Lung microvascular endothelial cell (primary cell): ENCODE measurements at places on chromosomes 13 and 19.
A peak's percentile ranks its signal among the peaks of the same experiment; 100 is the strongest.

GRCh38 chr13:112731667-112732616, 42.1 kb downstream of the ATP11A start:
- DNase-seq = no peak

- no peak for DNase-seq
Observed at GRCh38 chr13:94322925-94323763, 156.3 kb downstream of the DCT start.

GRCh38 chr19:6216996-6217751, 62.6 kb downstream of the MLLT1 start:
- no peak for DNase-seq

DNA sequence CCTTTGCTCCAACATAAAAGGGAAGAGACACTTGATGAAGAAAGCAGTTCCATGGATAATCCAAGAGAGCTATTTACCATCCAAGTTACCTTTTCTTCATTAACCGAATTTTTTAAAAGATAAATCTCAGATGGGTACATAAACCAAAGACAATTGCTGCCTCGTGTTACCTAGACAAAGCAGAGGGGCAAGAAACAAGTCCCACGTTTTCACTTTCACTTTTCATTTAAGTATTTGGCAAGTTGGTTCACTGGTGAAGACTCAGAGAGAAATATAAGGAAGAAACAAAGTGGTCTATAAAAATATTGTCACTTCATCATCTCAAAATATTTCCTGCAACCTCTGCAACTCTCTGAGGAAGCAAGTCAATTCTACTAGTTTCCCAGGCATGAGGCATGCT, 446.1 kb downstream of the FGF14 start:
- DNase-seq = no peak

GRCh38 chr13:60922576-60923231, 492.9 kb downstream of the PCDH20 start:
- no peak for DNase-seq

- DNase-seq = peak; percentile 63
Observed at GRCh38 chr19:10295305-10295846, 5.6 kb downstream of the ICAM5 start.

GRCh38 chr13:100439247-100439970, 149.2 kb downstream of the GGACT start:
- DNase-seq = peak; percentile 25

- peak; percentile 75 for DNase-seq
Observed at GRCh38 chr19:7986321-7987113, 18.9 kb downstream of the ELAVL1 start.

GRCh38 chr13:100602493-100603111, 14.0 kb upstream of the GGACT start:
- peak; percentile 21 for DNase-seq

DNA sequence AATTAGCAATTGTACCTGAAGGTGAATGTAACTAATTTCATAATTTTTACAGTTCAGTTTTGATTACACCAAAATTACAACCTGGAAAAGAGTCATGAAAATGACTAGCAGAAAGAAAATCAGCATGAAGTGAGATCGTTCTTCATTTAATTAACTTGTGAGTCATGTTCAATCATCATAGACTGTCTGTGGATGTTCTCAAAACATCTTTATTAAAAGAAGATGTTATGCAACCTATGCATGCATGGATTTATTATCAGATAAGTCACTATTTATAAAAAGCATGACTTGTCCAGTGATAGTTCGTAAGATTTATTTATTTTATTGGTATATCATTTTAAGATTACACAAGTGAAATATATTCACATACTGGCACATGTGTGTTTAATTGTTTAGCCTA, 245.9 kb downstream of the ITGBL1 start:
- DNase-seq = no peak

GRCh38 chr19:10946958-10947657, 13.7 kb upstream of the SMARCA4 start:
- DNase-seq = no peak

- DNase-seq = peak; percentile 70
Observed at GRCh38 chr19:55647732-55648584, at the start of gene CCDC106. Gene CCDC106, plus strand, starts transcription at chr19:55648212. Its CDS starts 835 bp downstream, at chr19:55649047.

DNA sequence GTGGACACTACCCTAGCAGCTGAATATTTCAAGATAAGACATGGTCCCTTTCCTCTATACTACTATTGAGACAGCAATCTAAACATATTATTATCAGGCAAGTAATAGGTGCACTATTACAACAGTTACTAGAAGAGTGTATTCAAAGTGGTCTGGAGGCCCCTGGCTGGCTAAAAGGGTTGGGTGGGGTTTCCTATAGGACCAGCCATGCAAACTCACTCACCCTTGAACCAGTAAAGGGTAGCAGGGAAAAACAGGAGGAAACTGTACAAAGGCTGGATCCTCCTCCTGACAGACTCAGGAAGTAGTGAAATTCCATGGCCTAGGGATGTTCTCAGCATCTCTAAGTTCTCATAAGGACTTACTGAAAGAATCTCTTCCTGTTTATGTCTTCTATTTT, 7.7 kb downstream of the SMAD9 start:
- peak; percentile 27 for DNase-seq
